GM12878 (cell line): ENCODE measurements at places on chromosomes 4 and X.

DNA sequence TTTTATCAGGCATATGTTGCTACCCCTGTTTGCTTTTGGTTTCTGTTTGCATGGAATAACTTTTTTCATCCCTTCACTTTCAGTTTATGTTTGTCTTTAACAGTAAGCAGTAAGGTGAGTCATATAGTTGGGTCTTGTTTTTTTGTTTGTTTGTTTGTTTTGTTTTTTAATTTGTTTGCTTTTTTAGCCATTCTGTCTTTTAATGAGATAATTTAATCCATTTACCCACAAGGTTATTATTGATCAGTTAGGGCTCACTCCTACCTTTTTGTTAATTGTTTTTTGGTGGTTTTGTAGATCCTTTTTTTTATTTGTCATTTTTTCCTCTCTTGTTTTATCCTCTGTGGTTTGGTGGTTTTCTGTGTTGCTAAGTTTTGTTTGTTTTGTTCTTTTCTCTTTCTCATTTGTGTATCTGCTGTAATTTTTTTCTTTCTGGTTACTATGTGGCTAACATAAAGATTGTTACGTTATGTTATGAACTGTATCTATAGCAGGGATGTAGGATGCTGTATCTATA, 379.5 kb upstream of the MAD2L1 start:
- H3K4me3 ChIP-seq = no peak overlapping the region
- no peak for DNase-seq
- no peaks in the 10 kb centered on the region for H3K27me3 ChIP-seq
- no peak overlapping the region for H3K27ac ChIP-seq

DNA sequence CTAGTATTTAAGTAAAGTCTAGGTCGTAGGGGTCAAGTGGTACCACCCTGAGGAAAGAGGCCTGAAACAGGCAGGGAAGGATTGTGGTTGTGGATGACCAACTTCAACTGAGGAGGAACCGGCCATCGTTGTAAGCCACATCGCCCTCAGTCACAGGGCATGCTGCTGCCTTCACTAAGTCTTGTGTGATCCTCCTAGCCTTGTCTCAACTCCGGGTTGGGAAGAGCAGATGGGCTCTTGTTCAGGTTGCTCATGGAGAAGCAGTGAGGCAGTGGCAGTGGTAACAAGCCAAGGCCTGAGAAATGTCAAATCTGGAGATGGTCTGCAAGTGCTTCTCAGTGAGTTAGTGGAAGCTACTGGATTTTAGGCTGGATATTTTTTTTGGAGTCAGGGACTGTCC, 22.8 kb upstream of the NKX3-2 start:
- DNase-seq = no peak
- no peak overlapping the region for H3K27ac ChIP-seq
- H3K4me3 ChIP-seq = no peak overlapping the region
- no peaks in the 10 kb centered on the region for H3K4me1 ChIP-seq
- H3K36me3 ChIP-seq = peaks cover 2% of the 10 kb centered on the region
- no peaks in the 10 kb centered on the region for H3K27me3 ChIP-seq

DNA sequence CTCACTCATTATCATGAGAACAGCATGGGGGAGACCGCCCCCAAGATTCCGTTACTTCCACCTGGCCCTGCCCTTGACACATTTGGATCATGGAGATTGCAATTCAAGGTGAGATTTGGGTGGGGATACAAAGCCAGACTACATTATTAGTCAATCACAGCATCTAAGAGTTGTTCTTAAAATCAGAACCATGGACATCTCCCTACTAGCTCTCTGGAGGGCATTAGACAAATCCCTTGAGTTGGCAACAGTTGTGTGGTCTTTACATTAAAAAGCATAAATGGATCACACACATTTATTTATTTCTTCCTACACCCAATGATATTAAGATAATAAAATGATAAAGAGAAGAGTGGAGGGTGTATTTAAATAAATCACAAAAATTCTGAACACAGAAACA, 262.8 kb upstream of the VCX start:
- H3K4me3 ChIP-seq = no peak overlapping the region
- DNase-seq = no peak
- H3K27me3 ChIP-seq = no peaks in the 10 kb centered on the region
- H3K4me1 ChIP-seq = no peaks in the 10 kb centered on the region

DNA sequence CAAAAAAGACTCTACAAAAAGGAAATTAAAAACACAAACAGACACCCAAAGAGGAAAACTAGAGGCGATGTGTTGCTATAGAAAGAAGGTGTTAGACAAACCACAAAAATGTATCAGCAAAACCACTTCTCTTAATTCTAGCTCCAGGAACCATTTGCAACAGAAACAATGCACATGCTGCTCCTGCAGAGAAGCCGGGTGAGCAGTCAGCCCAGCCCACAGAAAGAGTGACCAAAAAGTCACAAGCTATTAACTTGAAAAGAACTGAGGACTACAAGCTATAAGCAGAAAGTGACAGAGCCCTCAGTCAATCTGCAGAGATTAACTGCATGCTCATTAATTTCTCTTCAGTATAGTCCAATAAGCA, 96.2 kb upstream of the KLHL13 start:
- peak overlapping the region; percentile 52; the same call in 1 of the 2 replicates for H3K27ac ChIP-seq
- H3K4me3 ChIP-seq = 0 out of 2 replicates have a peak overlapping the region, but pooled peaks have one; percentile 20
- peak; percentile 52 for DNase-seq
- H3K4me1 ChIP-seq = peaks cover 9% of the 10 kb centered on the region

GRCh38 chr4:109764376-109764775, 34.5 kb upstream of the PLA2G12A start:
- no peaks in the 10 kb centered on the region for H3K36me3 ChIP-seq
- no peak overlapping the region for H3K4me3 ChIP-seq
- H3K27ac ChIP-seq = no peak overlapping the region
- no peak for DNase-seq
- H3K27me3 ChIP-seq = no peaks in the 10 kb centered on the region
